ENCODE measurements at places on chromosomes 1 and 21.

- no peak for DNase-seq
Measured at GRCh38 chr1:28199328-28200233, 23.1 kb upstream of the PTAFR start.

- no peak for DNase-seq
Measured at GRCh38 chr1:206075786-206076755, 23.1 kb downstream of the RHEX start.

- no peak for DNase-seq
Measured at GRCh38 chr1:22654692-22655091, 1.7 kb downstream of the C1QB start.

- DNase-seq = peak; percentile 19
Measured at GRCh38 chr1:18875107-18875795, 15.8 kb upstream of the TAS1R2 start.

GRCh38 chr1:28548318-28548717 is 4.6 kb upstream of the TRNAU1AP start:
- no peak for DNase-seq

- DNase-seq = no peak
Measured at GRCh38 chr1:192534666-192535065, 40.9 kb upstream of the RGS1 start.

GRCh38 chr1:240000634-240001033 is 91.0 kb upstream of the FMN2 start:
- no peak for DNase-seq

DNA sequence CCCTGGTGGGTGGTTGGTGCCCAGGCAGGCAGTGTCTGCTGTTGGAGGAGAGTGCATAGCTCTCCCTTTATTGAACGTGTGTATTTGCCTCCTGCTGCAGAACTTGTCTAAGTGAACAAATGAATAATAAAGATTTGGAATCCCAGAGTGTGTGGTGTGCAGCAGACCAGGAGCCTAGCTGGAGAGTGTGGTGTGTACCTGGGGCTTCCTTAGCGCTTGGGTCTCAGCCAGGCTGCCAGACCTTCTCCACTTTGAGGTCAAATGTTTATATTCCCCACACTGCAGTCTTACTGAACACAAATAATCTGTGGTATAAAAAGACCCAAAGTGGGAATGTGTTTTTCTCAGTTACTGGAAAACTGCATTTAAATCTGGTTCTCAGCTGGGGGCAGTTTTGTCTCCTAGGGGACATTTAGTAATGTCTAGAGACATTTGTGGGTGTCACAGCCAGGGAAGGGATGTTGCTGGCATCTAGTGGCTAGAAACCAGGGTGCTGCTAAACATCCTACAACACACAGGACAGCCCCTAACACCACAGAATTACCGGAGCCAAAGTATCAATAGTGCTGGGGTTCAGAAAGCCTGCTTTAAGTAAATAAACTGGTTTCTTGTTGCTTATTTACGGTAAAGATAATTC is 23.6 kb downstream of the SLC37A1 start:
- DNase-seq = no peak

GRCh38 chr1:25675729-25676476 is 59.3 kb downstream of the MAN1C1 start:
- peak; percentile 28 for DNase-seq

- no peak for DNase-seq
Measured at GRCh38 chr21:35179990-35180540, 131.0 kb upstream of the RUNX1 start.

DNA sequence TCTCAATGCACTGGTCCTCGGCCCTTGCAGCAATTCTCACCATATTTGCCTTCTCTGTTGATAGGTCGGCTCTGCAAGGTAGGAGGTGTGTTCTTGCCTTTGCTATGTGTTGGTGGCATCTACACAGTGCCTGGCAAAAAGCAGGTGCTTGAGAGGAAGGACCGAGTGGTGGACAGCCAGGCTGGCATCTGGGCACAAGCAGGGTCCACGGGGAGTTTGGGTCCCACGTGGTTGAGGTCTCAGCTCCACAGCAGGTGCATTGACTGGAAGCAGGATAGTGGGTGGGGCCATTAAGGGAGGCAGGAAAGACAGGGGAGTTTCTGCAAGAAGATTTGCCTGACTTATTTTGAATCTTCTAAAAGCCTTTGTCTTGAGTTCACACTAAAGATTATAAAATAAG is 81.2 kb upstream of the WNT4 start:
- DNase-seq = no peak

GRCh38 chr1:199007423-199007822 is 368.6 kb downstream of the PTPRC start:
- DNase-seq = no peak

- no peak for DNase-seq
Measured at GRCh38 chr1:192904438-192904895, 95.6 kb downstream of the RGS2 start.

DNA sequence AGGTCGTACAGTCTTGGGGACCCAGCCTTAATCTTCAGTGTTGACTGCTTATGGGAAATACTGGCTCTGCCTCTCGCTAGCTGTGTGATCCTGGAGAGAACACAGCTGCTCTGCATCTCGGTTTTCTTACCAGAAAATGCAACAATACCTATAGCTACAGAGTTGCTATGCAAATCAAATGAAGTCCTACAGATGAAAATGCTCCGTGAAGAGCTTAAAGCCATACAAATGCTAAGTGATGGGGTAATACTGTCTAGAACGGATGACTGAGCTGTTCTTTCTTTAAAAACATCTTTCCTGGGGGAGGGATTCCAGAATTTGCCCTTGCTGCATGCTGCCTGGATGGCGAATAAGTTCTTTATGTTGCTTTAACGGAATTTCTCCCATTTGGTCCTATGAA is 132.0 kb downstream of the ZBTB18 start:
- DNase-seq = no peak

DNA sequence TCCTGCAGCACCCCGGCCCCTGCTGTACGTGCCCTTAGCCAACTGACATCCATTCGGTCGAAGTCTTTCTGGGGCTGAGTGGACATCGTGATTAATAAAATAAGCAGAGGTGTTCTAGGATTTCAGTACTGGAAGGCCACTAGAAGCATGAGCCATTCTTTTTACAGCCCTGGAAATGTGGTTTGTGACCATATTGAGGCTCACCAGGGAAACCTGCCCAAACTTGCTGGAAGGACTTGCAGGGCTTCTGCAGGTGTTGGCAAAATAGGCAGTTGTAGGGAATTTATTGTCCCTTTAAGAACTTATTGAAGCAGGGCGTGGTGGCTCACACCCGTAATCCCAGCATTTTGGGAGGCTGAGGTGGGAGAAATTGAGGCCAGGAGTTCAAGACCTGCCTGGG is 80.8 kb downstream of the DOP1B start:
- no peak for DNase-seq

GRCh38 chr1:157095551-157095950 is 4.1 kb downstream of the ETV3L start:
- no peak for DNase-seq

GRCh38 chr1:237851210-237851845 is 39.4 kb downstream of the ZP4 start:
- no peak for DNase-seq

DNA sequence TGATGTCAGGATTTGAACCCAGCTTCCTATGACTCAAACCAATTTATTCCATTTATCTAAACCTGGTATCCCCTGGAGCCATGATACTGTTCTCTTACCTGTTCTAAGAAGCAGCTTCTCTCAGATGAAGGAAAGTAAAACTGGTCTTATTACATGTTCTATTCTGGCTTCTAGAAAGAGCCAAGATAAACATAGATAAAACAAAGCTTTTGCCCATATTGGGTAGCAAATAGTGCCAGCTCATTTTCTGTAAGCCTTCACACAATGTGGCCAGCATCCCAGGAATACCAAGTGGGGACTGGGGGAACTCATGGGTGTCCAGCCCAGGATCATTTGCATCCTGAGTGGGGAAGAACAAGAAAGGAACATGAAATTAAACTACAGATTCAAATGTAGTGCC is 53.5 kb upstream of the EPHA8 start:
- no peak for DNase-seq

- no peak for DNase-seq
Measured at GRCh38 chr1:38225745-38226144, 179.2 kb upstream of the POU3F1 start.

DNA sequence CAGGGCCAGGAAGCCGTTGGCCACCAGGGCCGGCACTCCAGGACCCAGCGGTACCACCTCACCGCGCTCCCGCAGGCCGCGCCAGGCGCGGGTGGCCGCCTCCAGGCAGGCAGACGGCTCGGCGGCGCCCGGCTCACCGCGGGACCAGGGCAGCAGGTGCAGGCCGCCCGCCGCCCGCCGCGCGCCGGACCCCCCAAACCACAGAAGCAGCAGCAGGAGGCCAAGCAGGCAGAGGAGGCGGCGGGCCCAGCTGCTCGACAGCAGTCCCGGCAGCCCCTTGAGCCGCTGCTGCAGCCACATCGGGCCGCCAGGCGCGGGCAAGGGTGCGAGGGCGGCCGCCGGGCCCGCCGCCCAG is 312 bp downstream of the KIAA2013 start:
- DNase-seq = no peak

- no peak for DNase-seq
Measured at GRCh38 chr1:116982319-116983004, 19.1 kb upstream of the CD101 start.

DNA sequence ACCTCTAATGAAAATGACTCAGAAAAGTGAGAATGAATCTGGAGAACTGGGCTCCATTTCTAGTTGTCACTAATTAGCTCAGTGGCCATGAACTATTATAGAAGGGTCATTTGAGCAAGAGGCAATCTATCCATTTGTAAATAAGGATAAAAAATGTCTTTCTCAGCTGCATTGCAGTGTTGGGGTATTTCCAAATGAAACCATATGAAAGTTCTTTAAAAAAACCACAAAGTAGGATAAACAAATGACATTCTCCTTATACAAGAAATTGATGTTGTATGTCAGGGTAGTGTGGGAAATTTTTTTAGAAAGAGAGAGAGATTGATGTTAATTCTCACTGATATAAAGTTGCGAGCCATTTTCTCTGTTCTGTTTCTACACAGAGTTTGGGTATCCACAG is 26.0 kb downstream of the FMO3 start:
- no peak for DNase-seq

GRCh38 chr1:28580722-28581530 is 11.1 kb upstream of the RAB42 start:
- DNase-seq = peak; percentile 25

GRCh38 chr1:235079443-235080296 is 49.0 kb downstream of the TOMM20 start:
- DNase-seq = no peak

DNA sequence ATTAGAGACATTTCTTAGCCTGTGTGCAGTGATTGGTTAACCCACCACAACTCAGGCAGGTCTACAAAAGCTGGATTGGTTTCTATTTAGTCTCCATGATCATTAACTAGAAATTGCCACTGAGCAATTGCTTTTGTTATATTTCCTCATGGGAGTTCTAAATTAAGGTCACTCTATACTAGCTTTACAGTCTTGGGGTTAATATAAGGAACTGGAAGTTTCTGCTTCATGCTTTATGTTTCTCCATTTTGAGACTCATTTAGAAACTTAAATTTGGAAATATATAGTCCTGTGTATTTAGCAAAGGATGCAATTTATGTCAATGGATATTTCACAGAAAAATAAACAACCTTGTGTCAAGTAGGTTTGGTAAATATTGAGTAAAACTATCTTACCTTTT is 137.5 kb downstream of the HLX start:
- DNase-seq = no peak

DNA sequence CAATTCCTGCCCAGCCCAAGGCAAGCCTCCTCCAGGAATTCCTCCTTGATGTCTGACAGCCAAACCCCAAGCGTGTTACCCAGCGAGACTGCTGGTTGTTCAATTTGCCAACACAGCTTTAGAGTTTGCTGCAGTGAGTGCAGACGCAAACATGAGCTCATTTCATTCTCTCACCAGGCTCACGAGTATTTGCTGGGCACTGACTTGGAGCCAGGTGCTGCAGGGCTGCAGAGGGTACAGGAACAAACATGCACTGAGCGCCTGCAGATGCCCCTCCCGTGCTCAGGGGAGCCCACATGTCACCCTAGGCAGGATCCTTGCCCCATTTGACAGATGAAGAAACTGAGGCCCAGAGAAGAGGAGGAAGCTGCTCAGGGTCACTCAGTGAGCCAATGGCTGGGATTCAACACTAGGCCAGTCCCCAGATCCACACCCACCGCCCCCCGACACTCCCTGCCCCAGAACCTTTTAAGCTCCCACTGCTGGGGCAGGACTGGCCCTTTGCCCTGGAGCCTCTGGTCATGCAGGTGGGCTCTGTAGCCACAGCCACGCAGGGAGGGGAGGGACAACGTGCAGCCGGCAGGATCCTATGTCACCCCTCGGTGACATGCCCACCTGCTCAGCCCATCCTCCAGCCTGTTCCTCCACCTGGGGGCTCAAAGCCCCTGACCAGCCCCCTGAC is 363.7 kb downstream of the MATN1 start:
- no peak for DNase-seq

GRCh38 chr1:67840449-67840848 is 7.2 kb upstream of the GNG12 start:
- DNase-seq = no peak

GRCh38 chr1:169513208-169513607 is 27.5 kb upstream of the SLC19A2 start:
- DNase-seq = no peak

- no peak for DNase-seq
Measured at GRCh38 chr1:47979724-47980123, 17.5 kb downstream of the TRABD2B start.

- no peak for DNase-seq
Measured at GRCh38 chr1:226875641-226876295, 5.4 kb downstream of the PSEN2 start.

DNA sequence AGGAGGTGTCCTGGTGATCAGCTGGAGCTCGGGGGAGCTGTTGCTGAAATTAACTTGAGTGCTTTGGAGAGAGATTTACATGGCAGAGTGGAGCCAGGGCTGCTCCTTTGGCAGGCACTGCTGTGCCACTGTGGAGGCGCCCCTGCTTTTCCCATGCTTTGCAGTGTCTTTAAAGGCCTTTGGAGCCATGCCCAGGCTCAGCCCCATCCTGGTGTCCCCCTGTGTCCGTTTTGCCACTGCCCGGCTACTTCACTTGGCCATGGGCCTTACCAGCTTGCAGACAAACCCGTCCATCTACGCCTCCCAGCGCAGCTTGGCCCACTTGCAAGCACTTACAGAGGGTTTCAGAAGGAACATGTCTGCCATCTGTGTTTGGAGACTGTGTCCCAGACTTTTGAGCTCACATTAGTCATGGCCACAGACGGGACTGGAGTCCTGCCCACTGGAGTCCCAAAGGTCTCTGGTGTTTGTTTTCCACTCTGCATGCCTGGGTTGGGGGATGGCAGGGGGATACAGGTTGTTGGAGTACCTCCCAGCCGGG is 18.2 kb upstream of the LAMTOR5 start:
- DNase-seq = no peak

- DNase-seq = no peak
Measured at GRCh38 chr1:231161667-231162296, at the start of gene TRIM67. TSS of gene TRIM67 (plus strand) at chr1:231162058. CDS start at chr1:231162970, 912 bp downstream.

GRCh38 chr1:232422098-232422497 is 207.8 kb downstream of the SIPA1L2 start:
- no peak for DNase-seq

GRCh38 chr1:219296430-219297355 is 123.0 kb downstream of the LYPLAL1 start:
- DNase-seq = no peak

DNA sequence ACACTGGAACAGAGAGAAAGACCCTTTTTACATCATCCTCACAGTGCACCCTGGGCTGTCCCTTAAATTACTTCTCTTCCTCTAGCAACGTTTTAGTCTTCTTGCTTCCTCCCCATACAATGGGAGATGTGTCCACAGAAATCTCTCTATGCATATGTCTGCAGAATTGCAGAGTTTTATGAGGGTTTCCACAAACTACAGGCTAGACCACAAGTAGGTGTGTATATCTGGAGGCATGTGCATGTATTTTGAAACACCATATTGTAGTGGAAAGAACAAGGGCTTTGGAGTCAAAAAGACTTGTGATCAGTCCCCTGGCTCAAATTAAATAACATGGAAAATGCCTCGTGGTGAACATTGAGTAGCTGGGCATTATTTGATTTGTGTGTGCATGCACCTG is 121.3 kb upstream of the IPO9 start:
- no peak for DNase-seq

Data from stimulated activated CD4-positive, alpha-beta T cell treated with anti-CD3 and anti-CD28 coated beads, Interleukin-15, amount 100 ng/mL, for 1 hour (primary cell).